ENCODE measurements at places on chromosomes 1 and 21.

DNA sequence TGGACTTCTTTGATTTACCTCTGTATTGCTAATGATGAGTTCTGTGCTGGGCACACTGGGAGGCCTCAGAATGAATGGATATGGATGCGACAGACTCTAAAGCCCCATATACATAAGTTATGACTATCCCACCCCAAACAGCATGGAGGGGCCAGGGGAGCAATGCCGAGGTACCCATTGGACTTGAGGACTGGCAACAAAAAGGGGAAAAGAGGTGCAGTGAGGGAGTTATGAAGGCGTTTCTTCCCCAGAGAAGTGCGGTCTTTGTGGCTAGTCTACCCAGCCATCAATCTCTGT lies 15.2 kb upstream of the CDCA8 start:
- no peak for DNase-seq

DNA sequence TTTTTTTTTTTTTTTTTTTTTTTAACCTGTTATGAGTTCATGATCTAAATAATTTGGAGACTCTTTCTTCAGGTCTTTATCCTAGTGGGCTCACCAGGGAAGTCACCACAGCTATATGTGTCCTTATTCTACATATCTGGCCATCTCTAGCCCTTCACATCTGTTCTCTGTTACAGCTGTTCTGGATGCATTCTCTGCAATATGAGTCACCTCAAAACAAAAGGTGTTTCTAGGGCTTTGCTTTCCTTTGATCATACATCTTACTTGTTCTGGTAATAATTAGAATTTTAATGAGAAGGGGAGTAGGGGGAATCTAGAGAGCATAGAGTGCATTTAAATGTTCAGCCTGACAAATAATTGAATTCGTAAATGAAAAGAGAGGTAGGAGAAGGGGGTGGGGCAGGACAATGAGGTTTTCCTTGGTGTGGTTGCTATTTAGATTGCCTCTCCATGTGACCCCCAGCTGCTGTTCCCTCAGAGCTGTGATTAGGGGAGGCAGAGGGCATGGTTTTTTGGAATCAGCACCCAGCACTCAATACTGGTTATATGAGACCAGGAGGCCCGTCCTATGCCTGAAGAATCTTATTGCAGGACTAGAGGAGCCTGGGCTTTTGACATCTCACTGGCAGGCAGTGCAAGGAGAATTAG lies 8.0 kb downstream of the SYT6 start:
- DNase-seq, result no peak

DNA sequence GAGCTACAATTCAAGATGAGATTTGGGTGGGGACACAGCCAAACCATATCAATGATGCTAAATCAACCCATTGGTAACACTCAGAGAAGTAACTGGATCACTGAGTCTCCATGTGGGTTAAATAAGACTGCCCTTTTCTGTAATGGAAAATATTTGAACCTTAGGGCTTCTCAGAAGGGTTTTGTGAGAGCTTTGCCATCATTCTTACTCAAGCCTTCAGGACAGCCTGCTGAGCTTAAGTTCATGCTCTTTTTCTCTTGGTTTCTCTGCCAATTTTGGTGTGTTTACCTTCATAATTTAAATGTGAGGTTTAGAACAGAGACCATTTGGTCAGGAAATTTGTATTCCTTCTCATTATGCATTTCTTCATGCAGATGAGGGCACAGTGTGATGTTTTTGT lies 74.7 kb downstream of the DISC1 start:
- no peak for DNase-seq

GRCh38 chr1:62342270-62342669 lies 23.0 kb upstream of the KANK4 start:
- DNase-seq, result no peak

- DNase-seq, result peak; percentile 68
These were observed 88.9 kb downstream of the CRB1 start for GRCh38 chr1:197356723-197357533.

GRCh38 chr1:158227904-158228623 lies 26.2 kb upstream of the CD1A start:
- no peak for DNase-seq

All from fibroblast of the aortic adventitia (primary cell).